Fibroblast of mammary gland (primary cell): ENCODE measurements at places on chromosomes 6 and 20.
A peak's percentile ranks its signal among the peaks of the same experiment; 100 is the strongest.

GRCh38 chr6:73121421-73121993 lies 103.8 kb downstream of the KHDC1L start:
- DNase-seq = peak; percentile 47

- no peak for DNase-seq
These were observed 122.5 kb downstream of the CARMIL1 start for GRCh38 chr6:25401711-25402110.

DNA sequence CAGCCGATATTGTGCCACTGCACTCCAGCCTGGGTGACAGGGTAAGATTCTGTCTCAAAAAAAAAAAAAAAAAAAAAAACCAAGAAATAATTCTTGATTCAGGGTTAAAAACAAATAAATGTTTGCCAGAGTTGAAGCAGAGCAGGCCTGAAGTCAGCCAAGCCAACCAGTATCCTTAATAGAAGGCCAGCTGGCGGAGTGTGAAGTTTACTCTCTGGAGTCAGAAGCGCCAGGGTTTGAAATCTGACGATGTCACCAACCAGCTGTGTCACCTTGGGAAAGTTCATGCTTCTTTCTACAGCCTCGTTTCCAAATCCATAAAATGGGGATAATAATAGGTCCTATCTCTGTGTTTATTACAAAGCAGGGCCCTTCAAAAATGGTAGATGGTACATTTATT lies 73.0 kb upstream of the ENPP5 start:
- no peak for DNase-seq

- DNase-seq = no peak
These were observed 14.3 kb downstream of the TTPAL start for GRCh38 chr20:44489931-44490330.

- no peak for DNase-seq
These were observed 1.7 kb upstream of the CST4 start for GRCh38 chr20:23690581-23690980.

GRCh38 chr6:156395276-156395675 lies 381.9 kb upstream of the ARID1B start:
- no peak for DNase-seq

GRCh38 chr6:17086469-17086868 lies 15.4 kb upstream of the STMND1 start:
- DNase-seq = peak; percentile 78

- no peak for DNase-seq
These were observed 122.4 kb downstream of the TCP11 start for GRCh38 chr6:35018746-35019145.

DNA sequence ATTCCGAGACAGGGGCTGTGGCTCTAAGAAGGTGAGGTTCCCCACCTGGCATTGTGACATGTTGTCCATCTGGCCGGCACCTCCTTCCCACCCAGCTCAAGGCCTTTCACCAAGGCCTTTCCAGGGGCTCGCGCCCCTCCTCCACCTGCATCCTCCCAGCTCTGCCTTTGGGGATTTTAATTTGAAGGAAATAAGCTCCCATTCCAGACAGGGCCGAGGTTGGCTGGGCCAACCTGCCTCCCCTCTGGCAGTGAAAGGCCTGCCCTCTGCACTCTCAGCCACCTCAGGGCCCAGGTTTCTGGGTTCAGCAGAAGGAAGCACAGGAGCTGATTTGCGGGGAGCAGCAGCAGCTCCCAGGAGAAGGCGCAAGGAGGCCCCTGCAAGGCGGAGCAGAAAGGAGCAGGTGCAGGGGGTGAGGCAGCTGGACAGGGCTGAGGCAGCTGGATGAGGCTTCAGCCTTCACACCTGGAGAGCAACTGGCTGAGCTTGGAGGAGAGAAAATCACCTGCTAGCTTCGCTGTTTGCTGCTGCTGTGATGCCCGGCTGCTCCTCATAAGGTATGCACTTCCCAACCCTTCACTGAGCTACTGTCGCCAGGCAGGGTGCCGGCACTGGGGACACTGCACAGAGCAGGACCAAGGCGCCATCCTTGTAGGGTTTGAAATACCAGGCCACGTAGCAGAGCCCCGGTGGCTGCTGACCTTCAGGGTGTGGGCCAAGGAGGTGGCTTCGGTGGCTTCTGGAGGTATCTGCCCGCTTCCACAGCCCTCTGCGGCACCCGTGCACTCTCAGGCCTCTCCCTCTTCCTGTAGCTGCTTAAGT lies 147.0 kb downstream of the SYNDIG1 start:
- DNase-seq = no peak
